Lower lobe of right lung (tissue), 2 donors: ENCODE measurements at places on chromosomes 3 and 15.

DNA sequence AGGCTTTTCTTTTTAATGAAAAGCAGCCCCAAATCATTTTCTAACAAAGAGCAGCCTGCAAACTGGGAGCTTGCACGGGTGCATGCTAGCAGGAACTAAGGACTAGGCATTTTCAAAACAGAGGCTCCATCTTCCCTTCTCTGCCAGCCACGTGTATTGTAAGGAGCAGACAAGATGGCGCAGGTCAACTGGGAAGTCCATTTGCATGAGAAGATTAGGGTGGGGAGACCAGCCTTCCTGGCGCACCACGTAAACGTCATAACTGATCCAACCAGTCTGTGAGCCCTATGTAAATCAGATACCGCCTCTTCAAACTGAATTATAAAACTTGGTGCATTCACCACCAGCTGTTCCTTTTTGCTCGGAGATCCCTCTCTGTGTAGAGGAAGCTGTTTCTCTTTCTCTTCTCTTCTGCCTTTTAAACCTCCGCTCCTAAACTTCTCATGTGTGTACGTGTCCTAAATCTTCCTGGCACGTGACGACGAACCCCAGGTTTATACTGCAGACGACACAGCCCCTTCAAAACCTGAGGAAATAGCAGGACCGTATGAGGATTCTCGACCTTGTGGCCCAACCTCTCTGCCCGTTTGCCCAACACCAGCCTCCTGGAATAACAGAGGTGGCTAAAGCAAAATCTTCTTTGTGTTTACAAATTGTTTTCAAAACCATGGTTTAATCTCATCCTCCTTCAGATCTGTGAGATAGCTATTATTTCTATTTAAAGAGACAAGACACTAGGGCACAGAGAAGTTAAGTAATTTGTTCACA is 26.4 kb upstream of the SLC30A4 start:
- no peak overlapping the region for H3K27ac ChIP-seq
- H3K4me1 ChIP-seq, result no peaks in the 10 kb centered on the region
- no peak overlapping the region for H3K4me3 ChIP-seq
- H3K36me3 ChIP-seq, result no peaks in the 10 kb centered on the region
- no peaks in the 10 kb centered on the region for H3K27me3 ChIP-seq
- no peak for DNase-seq

DNA sequence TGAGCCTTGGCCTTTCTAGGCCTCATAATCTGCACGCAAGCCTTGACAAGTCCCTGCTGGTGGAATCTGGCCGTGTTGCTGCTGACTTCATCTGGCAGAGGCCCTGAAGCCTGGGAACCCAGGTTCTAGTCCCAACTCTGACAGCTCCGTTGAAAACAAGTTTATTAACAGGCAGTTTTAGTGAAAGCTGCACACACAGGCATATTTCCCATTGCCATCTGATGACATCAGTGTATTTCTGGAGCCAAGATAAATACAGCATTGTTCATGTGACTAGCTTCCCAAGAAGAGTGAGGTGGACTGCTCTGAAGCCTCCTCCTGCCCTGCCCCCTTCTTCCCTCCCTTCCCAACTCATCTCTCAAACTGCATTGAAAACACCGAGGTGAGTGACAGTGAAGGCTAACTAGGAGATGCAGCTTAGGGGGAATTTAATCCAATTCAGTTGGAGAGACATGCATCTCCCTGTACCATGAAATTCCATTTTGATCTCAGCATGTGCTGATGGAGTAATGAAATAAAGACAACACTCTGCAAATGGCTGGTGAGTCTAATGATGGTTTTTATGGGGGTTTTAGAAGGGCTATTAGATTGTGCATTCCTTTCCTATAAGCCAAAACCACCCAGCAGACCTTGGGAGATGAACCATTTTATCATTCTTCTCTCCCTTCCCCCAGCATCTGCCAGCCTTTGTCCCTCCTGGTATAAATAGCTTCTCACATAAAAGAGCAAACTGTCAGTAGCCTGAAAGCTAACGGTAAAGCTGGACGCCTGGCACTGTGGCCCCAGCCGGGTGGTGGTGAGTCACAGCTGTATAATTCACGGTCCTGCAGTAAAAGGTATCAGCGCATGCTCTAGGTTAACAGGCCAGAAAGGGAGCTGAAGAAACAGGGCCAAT is 38.0 kb downstream of the PRICKLE2 start:
- H3K36me3 ChIP-seq, result no peaks in the 10 kb centered on the region
- peaks cover 47% of the 10 kb centered on the region for H3K4me1 ChIP-seq
- no peak overlapping the region for H3K4me3 ChIP-seq
- DNase-seq, result peak; percentile 51
- no peaks in the 10 kb centered on the region for H3K27me3 ChIP-seq
- peak overlapping the region; percentile 44 for H3K27ac ChIP-seq

DNA sequence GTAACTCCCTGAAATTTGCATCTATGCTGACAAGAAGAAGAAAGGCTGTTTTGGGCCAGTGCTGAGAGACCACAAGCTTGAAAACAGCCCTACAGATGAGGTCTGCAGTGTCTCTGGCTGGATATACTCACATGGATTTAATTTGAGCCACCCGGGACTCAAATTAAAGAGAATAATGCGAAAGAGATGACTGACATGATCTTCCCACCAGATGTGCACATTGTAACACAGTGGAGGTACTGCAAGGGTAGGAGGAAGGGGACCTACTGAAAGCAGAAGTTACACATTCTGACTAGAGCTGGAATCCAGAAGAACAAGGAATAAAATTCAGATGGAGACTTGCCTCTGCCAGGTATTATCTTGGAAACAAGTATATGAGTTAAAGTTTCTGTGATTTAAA is 728.3 kb upstream of the SGO1 start:
- no peaks in the 10 kb centered on the region for H3K36me3 ChIP-seq
- no peak for DNase-seq
- no peak overlapping the region for H3K4me3 ChIP-seq

DNA sequence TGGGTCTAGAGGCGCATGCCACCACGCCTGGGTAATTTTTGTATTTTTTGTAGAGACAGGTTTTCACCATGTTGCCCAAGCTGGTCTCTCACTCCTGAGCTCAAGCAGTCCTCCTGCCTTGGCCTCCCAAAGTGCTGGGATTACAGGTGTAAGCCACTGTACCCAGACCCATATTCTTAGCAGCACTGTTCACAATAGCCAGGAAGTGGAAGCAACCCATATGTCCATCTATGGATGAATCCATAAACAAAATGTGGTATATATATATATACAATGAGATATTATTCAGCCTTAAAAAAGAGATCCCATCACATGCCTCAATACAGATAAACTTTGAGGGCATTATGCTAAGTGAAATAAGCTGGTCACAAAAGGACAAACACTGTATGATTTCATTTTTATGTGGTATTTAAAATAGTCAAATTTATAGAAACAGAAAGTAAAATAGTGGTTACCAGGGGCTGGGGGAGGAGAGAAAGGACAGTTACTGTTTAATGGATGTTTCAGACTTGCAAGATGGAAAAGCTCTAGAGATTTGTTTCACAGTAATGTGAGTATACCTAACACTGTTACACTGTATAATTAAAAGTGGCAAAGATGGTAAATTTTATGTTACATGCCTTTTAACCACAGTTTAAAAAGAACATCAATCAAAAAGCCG is 35.7 kb upstream of the GRAMD1C start:
- H3K27me3 ChIP-seq, result no peaks in the 10 kb centered on the region
- H3K4me3 ChIP-seq, result no peak overlapping the region
- peaks cover 98% of the 10 kb centered on the region for H3K36me3 ChIP-seq
- H3K27ac ChIP-seq, result no peak overlapping the region
- H3K4me1 ChIP-seq, result no peaks in the 10 kb centered on the region

DNA sequence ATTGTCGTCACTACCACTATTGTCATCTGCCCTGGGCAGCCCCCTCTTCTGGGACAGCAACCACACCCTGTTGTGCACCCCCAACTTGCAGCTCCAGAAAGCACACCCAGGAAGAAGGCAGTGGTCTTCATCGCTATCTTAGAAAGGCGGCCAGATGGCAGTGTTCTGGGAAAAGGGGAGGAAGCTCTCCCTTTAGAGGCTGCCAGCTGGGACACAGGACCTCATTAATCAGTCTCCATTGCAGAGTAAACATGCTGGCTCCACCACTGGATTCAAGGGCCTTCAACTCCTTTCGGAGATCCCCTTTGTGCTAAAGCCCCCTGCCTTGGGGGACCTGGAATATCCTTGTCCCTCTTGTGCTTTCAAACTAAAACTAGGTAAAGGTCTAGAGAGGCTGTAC is 199.3 kb upstream of the LINGO1 start:
- H3K4me3 ChIP-seq, result no peak overlapping the region
- no peak overlapping the region for H3K27ac ChIP-seq
- DNase-seq, result peak; percentile 6
- H3K27me3 ChIP-seq, result peaks cover 11% of the 10 kb centered on the region
- H3K36me3 ChIP-seq, result no peaks in the 10 kb centered on the region

GRCh38 chr3:59262076-59262498 is 212.3 kb upstream of the CFAP20DC start:
- no peak overlapping the region for H3K4me3 ChIP-seq
- no peaks in the 10 kb centered on the region for H3K27me3 ChIP-seq
- no peak overlapping the region for H3K27ac ChIP-seq
- no peak for DNase-seq

- no peak overlapping the region for H3K27ac ChIP-seq
- no peak for DNase-seq
- H3K36me3 ChIP-seq, result no peaks in the 10 kb centered on the region
- no peaks in the 10 kb centered on the region for H3K27me3 ChIP-seq
- H3K4me3 ChIP-seq, result no peak overlapping the region
- H3K4me1 ChIP-seq, result no peaks in the 10 kb centered on the region
Measured at GRCh38 chr3:136109499-136109898, 86.6 kb downstream of the MSL2 start.
